ENCODE measurements at places on chromosomes 12 and 14.
A peak's percentile ranks its signal among the peaks of the same experiment; 100 is the strongest.

GRCh38 chr12:19154686-19155085, 25.2 kb downstream of the PLEKHA5 start:
- no peak for DNase-seq

DNA sequence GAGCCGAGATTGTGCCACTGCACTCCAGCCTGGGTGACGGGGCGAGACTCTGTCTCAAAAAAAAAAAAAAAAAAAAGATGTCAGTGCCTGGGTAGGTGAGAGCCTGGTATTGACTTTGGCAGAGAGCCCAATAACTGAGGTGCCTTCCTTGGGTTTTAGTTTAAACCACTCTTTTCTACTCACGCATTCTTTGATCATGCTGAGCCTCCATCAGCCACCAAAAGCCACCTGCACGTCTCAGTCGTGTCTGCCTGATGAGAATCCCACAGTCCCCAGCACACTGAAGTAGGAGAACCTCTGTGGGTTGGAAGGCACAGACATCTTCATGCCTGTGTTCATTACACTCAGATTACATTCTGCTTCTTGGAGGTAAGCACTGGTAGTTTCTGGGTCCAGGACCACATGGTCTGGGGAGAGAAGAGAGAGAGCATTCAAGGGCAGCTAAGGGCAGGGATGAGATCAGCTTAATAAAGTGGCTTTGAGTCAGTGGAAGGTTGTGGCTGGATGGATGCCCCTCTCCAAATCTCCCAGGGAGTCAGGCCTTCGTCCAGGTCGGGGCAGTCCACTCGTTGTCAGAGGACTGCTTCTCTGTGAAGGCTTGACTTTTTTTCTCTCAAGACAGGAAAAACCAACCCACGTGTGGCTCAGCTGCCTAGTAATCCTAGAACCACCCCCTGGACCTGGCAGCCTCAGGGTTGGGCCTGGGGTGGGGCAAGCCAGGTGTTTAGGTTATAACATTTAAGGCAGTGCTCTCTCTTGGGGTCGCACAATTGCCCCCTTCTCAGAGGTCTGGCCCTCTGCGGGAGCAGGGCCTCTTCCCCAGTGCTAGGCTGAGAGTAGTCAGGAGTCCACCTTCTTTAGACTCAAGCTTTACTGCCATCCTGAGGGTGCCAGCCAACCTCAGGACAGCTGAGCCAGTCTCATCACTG, 32.6 kb upstream of the MAX start:
- DNase-seq, result no peak

DNA sequence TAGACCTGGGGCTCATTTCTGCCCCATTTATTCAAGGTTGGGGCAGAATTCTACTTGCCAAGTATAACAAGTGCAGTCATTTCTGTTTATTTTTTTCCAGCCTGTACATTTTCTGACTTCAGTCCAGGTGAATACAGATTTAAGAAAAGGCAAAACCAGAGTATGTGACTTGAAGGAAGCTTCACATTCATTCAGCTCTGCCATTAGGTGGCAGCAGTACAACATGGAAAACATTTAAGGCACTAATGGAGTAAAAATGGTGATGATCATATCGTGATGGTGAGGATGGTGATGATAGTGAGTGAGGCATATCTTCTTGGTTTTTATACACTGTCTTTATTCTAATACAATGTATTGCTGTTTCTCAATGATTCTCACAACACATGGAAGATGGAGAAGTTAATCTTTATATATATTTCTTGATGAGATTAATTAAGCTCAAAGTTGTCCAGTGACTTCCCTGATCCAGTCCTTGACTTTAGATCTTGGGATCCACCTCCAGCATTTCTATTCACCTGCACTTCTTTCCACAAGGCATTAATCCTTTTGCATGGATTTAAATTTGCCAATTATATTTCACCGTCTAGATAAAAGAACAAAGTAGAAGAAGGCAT, 176.7 kb upstream of the SEL1L start:
- peak; percentile 29 for DNase-seq

DNA sequence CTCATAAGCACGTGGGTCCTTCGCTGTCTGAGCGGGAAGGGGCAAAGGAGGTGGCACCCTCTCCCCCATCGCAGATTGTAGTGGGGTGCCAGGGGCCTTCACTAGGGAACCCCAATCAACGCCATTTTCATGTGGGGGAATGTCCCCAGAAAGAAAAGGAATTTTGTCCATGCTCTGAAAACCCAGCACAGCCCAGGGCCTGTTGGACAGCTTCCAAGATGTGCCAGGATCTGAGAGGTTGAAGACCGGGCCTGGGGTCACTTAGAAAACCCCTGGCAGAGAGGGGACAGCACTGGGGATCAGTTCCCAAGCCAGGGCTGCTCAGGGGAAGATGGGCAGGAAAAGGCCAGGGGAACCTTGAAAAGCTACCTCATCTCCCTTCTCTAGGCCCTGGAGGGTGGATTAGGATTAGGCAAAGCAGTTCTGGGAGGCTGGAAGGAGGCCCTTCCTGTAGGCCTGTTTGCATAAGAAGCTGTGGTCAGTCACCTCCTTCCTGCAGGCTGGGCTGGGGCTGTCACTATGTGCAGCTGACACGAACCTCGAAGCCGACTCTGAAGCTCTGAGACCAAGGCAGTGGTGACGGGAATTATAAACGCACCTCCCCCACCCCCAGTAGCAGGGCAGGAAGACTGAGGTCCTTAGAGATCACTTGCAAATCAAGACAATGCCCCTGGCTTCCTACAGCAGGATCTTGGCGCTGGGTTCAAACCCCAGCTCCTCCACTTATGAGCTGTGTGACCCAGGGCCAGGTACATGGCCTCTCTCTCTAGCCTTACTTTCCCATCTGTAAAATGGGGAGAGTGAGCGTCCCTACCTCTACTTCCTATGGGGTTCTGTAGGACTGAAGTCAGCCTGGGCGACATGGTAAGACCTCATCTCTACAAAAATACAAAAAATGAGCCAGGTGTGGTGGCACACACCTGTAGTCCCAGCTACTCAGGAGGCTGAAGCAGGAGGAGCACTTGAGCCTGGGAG, 29.0 kb downstream of the TESC start:
- DNase-seq, result no peak

GRCh38 chr12:24109381-24110039, 160.0 kb upstream of the SOX5 start:
- no peak for DNase-seq

- DNase-seq, result no peak
Measured at GRCh38 chr12:107351713-107352112, 258.4 kb upstream of the CRY1 start.

GRCh38 chr14:35341751-35342488, 49.7 kb downstream of the PSMA6 start:
- peak; percentile 87 for DNase-seq

DNA sequence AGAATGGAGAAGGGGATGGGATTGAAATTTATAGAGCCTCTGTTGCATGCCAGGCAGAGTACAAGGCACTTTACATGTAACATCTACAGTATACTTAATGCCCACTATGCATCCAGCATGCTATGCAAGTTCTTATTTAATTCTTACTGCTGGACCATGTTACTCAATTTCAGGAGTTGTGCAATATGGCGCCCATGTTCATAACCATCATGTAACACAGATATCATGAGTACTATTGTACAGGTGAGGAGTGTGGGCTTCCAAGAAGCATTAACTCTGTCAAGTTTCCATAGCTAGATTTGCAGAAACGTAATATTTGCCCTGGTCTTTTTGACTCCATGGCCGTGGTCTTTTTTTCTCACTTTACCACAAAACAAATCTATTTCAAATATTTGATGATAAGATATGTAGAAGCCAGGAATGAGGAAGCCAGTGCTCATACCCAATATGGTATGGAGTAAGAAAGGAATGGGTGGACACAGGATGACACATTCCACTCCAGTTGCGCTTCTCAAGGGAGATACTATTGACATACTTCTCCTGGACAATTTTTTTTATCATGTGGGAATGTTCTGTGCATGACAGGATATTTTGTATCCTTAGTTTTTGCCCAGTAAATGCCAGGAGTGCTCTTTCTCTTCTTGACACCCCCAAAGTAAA, 191.8 kb downstream of the C12orf75 start:
- DNase-seq, result no peak

GRCh38 chr14:54317391-54317790, 79.4 kb upstream of the CDKN3 start:
- no peak for DNase-seq

DNA sequence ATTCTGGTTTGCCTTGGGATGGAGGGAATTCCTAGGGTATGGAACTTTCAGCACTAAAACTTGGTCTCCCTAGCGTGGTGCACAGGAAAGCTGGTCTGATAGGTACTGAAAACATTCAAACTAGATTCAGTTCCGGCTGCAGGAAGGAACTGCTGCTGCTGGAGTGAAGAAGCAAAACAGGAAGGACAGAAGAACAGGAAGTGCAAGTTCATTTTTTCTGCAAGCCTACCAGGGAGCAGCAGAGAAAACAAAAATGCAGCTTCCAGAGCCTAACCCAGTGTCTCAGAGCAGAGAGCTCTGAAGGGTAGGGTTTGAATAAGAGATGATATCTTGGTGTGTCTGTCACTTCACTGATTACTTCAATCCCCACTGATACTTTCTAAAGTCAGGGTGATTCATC, 165.2 kb downstream of the VRK1 start:
- DNase-seq, result no peak

DNA sequence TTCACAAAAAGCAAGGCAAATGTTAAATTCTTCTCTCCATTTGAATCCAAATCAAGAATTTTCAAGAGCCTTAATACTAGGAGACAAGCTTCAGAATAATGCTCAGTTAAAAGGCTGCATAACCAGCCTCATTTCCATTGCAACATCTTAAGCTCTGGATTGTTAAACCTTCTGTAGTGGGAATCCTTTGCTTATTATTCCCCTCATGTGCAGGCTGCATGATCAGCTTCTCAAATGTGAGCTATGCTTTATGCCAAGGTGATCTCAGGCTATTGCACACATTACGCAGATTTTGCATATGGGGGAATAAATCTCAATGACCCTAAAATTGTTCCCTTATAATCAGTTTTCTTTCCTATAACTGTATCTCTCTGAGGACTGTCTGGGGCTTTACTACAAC, 71.7 kb upstream of the CCDC196 start:
- no peak for DNase-seq

GRCh38 chr12:45762185-45763110, 32.9 kb downstream of the ARID2 start:
- DNase-seq, result no peak

GRCh38 chr14:58737511-58737910, 99.7 kb downstream of the DACT1 start:
- no peak for DNase-seq

GRCh38 chr12:66603461-66603860, 75.4 kb downstream of the GRIP1 start:
- DNase-seq, result no peak

DNA sequence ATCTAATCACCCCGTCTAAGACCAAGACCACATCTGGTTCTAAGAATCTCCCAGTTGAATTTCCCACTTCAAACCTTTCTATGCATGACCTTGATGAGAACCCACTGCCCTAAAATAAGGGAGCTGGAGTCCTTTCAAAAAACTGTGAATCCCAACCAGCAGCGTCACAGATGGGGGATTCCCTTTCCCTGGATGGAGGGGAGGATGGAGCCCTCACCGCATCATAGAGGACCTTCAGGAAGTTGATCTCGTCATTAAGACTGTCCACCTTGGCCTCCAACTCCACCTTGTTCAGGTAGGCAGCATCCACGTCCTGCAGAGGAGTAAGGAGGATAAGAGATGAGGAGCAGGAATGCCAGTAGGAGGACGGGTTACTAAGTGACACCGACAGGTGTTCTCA, 4.8 kb downstream of the KRT4 start:
- no peak for DNase-seq

- no peak for DNase-seq
Measured at GRCh38 chr12:66755727-66756395, 77.0 kb upstream of the GRIP1 start.

DNA sequence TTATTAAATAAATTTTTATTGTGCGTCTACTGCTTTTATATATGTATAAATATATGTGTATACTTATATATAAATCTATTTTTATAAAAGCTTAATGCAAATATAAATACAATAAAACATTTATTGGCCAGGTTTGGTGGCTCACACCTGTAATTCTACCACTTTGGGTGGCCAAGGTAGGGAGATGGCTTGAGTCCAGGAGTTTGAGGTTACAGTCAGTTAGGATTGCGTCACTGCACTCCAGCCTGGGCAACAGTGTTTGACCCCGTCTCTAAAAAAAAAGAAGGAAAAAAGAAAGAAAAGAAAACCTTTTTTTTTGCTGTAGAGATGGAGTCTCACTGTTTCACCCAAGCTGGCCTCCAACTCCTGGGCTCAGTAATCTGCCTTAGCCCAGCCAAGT, 20.9 kb downstream of the ACTR6 start:
- DNase-seq, result no peak

DNA sequence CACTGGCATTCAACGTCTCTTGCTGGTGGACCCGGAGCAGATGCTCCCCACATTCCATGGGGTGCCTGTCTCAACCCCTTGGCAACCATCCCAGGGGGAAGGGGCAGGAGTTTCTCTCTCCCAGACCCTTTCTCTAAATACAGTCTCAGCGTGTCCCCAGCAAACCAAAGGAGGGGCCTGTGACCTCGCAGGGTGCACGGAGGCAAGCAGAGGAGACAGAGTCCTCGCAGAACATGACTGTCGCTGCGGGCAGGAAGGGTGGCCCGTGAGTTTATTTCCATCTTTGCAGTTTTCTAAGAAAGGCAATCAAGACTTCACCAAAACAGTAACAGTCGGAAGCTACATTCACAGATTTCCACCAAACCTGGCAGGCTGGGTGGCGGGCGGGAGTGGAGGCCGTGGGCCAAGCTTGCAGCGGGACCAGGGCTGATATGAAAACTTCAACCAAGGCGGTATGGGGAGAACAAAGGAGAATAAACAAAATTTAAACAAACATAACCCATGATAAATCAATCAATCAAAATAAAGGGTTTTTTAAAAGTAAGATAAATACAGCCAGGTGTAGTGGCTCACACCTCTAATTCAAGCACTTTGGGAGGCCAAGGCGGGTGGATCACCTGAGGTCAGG, 18.6 kb downstream of the BRF1 start:
- no peak for DNase-seq

GRCh38 chr14:92481811-92482555, 31.6 kb upstream of the RIN3 start:
- DNase-seq, result no peak

- no peak for DNase-seq
Measured at GRCh38 chr12:7555752-7556151, 52.2 kb upstream of the CD163 start.

DNA sequence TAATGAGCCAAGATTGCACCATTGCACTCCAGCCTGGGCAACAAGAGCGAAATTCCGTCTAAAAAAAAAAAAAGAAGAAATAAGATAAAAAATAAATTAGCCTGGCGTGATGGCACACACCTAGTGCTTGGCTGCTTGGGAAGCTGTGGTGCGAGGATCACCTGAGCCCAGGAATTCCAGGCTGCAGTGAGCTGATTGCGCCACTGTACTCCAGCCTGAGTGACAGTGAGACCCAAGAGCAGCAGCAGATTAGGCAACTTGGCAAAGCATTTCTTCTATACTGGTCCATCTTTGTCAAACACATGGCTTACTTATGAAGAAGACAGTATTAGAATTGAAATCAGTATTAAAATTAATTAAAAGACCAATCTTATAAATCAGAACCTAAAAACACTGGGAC, 6.3 kb downstream of the GON7 start:
- DNase-seq, result no peak

GRCh38 chr14:73370561-73370960, 87.8 kb downstream of the NUMB start:
- no peak for DNase-seq

GRCh38 chr14:105091054-105091516, 25.9 kb upstream of the GPR132 start:
- peak; percentile 40 for DNase-seq

GRCh38 chr12:39287817-39288216, 155.1 kb downstream of the KIF21A start:
- DNase-seq, result no peak

Measured in retina (tissue), 1 donor.